ENCODE measurements at places on chromosomes 3 and 15.

DNA sequence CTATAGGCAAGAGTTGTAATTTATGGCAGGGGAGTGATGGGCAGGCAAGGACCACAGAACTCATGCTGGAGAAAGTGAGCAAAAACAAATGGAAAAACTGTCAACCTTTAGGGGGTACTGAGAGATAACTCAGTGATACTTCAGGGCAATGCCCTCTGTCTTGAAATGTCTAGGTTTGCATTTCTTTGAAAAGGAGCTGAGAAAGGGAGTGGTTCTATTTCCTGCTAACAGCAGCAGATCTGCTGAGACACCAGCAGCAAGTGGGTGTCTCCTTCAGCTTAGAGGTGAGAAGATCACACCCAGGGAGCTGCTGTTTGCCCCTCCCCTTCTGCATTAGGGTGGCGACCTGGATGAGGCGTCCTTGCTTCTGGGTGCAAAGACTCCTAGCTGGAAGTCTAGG, 42.3 kb upstream of the XIRP1 start:
- no peak for DNase-seq

DNA sequence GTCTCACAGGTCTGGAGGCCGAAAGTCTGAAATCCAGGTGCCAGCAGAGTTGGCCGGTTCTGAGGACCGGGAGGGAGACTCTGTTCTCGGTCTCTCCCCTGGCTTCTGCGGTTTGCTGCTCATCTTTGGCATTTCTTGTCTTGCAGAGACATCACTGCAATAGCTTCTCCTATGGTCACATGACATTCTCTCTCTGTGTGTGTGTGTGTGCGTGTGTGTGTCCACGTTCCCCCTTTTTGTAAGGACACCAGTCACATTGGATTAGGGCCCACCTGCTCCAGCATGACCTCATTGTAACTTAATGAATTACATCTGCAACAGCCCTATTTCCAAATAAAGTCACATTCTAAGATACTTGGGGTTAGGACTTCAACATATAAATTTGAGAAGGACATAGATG, 12.4 kb upstream of the ATP10A start:
- DNase-seq, result peak; percentile 51

GRCh38 chr3:4837374-4837930, 141.8 kb upstream of the BHLHE40 start:
- no peak for DNase-seq

DNA sequence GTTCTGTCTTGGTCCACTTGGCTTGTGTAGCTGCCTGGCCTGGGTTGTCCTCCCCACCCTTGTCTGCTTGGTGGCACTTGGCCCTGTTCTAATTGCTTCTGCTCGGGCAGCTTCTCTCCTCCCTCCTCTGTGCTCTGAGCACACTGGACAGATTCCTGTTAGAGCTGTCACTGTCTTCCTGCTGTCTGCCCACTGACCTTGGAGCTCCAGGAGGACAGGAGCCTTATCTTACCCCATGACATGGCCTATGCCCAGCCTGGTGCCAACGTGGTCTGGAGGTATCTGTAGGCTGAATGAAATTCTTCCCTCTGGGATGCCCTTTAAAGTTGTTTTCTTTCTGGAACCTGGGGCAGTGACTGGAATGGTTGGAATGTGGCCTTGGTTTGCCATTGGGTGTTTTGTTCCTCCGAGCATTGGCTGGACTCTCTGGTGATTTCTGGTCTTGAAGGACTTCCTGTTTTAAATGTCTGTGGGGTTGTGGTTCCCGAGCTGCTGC, 94.1 kb downstream of the FAM43A start:
- DNase-seq, result peak; percentile 60

DNA sequence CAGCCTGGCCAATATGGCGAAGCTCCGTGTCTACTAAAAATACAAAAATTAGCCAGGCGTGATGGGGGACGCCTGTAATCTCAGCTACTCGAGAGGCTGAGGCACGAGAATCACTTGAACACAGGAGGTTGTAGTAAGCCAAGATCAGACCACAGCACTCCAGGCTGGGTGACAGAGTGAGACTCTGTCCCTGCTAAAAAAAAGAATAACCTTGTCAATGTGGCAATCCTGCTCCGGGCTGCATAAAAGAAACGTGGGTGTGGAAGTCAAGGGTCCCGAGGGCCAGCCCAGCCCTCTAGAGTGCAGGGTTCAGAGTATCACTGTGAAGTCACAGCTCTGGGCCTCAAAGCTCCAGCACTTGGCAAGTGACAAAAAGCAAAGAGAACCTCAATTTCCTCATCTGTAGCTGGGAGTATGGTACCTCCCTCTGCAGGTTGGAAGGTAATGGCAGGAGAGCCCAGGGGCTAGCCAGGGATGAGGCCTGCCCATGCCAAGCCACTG, 73.5 kb upstream of the IQSEC1 start:
- DNase-seq, result no peak

DNA sequence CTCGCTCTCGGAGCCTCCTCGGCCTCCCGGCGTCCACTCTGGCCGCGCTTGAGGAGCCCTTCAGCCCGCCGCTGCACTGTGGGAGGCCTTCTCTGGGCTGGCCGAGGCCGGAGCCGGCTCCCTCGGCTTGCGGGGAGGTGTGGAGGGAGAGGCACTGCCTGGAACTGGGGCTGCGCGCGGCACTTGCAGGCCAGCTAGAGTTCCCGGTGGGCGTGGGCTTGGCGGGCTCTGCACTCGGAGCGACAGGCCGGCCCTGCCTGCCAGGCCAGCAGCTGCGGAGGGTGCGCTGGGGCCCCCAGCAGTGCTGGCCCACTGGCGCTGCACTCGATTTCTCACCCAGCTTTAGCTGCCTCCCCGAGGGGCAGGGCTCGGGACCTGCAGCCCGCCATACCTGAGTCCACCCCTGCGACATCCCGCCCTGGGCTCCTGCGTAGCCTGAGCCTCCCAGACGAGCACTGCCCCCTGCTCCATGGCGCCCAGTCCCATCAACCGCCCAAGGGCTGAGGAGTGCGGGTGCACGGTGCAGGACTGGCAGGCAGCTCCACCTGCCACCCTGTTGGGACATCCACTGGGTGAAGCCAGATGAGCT, 765.0 kb downstream of the IGSF11 start:
- DNase-seq, result no peak

DNA sequence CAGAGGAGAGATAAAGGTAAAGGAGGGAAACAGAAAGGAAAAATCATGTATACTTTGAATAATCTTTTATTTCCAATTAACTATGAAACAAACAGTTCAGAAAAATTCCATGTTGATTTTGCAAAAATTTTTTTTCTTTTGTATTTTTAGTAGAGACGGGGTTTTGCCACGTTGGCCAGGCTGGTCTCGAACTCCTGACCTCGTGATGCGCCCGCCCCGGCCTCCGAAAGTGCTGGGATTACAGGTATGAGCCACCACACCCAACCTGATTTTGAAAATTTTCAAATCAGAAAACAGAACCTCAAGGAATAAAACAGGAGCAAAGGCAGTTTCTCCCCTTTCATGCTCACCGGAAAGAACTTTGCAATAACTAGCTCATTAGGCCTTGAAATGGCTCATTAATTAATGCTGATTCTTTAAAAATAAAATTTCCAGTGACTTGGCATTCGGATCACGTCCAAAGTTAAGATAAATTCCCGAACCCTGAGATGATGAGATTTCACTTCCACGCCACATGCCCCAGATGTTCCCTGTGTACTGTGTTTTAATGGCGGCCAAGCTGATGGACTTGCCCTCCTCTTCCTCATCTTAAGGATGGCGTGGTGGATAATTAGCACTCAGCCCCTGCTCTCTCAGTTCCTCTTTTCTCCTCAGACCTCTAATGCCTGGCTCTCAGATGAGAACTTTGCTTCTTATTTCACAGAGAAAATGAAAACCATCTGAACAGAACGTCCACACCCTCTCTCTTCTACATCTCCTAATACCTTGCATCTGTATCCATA, 10.8 kb downstream of the BCL2L10 start:
- no peak for DNase-seq

GRCh38 chr3:128584412-128585020, 66.1 kb downstream of the RPN1 start:
- peak; percentile 77 for DNase-seq

Measured in fibroblast of skin of back (primary cell).